Activated naive CD4-positive, alpha-beta T cell treated with anti-CD3 and anti-CD28 coated beads for 36 hours (primary cell): ENCODE measurements at places on chromosomes 16 and 17. TPM values are rescaled to one million over a fixed set of nuclear protein-coding genes. Genes with fewer than 3 reads are reported as not detected.

Gene METTL26
- 122 TPM for total RNA-seq

Gene CDH3
- total RNA-seq: 23.3 TPM

Gene KRT17
- total RNA-seq: not detected

Gene IL4R
- 170 TPM for total RNA-seq

Gene CTF1
- total RNA-seq: 0.21 TPM

Gene ZNF646
- 16.7 TPM for total RNA-seq

Gene KCNG4
- total RNA-seq: not detected

Gene KIFC3
- not detected for total RNA-seq

Gene SPIRE2
- 0.44 TPM for total RNA-seq

DNA sequence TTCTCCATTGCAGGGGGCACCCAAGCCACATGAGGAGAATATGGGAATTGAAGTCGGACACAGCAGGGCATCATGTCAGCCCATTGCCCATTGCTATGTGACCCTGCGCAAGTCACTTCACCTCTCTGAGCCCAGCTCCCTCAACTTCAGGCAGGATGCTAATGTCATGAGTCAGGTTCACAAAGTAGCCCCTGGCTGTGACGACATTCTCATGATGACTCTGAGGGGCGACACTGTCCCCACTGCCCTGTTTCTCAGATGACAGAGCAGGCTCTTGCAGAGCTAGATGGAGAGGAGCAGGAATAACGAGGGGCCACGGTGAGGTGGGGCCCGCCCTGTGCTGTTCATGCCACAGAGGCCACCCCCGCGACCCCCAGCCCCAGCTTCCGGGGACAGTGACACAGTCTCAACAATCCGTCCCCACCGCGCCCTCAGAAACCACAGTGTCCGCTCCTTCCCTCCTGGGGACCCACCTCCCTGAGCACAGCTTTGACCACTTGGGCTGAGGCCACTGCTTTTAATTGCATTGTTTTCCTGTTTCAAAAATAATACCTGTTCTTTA is 13.2 kb upstream of the ZNF469 start:
- H3K36me3 ChIP-seq: no peaks in the 10 kb centered on the region
- no peak for DNase-seq
- no peaks in the 10 kb centered on the region for H3K27me3 ChIP-seq
- H3K27ac ChIP-seq: no peak overlapping the region

DNA sequence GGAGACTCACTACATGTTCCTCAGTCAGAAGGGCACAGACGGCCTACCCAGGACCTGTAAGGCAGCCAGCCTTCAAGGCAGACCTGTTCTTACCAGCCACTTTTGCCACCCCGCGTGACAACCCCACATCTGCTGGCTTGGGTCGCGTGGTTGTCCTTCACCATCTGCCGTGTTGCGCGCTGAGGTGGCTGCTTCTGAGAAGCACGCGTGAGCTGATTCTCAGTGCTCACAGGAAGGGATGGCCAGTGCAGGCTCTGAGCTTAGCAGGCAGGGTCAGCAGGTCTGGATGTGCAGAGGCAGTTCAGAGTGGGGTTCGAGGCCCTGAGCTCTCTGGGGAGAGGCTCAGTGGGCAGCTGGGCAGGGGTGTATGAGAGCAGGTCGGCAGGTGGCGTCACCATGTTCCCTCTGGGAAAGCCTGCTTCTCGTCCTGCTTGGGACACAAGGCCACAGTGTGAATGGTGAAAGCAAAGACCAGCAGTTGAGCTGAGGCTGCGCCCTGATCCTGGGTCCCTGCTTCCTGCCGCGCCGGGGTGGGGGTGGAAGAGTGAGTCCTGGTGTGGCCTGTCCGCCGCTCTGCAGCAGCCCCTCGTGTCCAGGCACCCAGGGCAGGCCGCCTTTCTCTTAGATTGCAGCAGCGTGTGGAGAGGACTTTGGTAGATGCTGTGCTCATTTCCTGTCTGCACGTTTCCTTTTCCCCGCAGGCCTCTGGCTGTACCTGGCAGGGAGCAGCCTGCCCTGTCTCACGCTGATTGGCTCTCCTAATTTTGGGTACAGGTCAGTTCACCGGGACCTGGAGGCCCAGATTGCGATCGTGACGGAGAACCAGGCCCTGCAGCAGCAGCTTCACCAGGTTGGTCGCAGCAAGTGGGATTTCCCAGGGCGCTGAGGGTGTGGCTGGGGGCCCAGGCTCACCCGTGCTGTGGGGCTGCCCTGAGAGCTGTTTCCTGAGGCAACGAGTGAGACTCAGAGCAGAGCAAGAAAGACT is 36.0 kb downstream of the PGS1 start:
- peak overlapping the region; percentile 76 for H3K4me3 ChIP-seq
- H3K27ac ChIP-seq: peak overlapping the region; percentile 86
- H3K27me3 ChIP-seq: no peaks in the 10 kb centered on the region
- peak; percentile 89 for DNase-seq
- H3K4me1 ChIP-seq: peaks cover 82% of the 10 kb centered on the region

DNA sequence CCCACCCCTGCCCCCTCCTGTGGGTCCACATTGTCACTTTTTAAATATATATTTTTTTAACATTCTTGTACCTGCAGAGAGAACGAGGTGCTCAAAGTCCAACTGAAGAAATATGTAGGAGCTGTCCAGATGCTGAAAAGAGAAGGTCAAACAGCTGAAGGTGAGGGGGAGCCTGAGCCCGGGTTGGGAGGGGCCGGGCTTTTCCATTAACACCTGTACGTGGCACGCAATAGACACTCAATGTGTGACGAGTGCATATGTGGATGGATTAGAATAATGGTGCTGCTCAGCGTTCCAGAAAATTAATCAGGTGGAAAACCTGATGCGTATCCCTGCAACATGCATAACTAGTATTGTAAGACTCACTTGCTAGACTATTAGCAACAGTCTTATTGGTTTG is 223.0 kb downstream of the SNX29 start:
- peaks cover 11% of the 10 kb centered on the region for H3K4me1 ChIP-seq
- DNase-seq: no peak
- H3K27me3 ChIP-seq: no peaks in the 10 kb centered on the region
- H3K4me3 ChIP-seq: no peak overlapping the region
- peaks cover 4% of the 10 kb centered on the region for H3K36me3 ChIP-seq

GRCh38 chr17:2821868-2822267 is 25.6 kb downstream of the RAP1GAP2 start:
- H3K27me3 ChIP-seq: peaks cover 2% of the 10 kb centered on the region
- no peak for DNase-seq
- H3K27ac ChIP-seq: no peak overlapping the region

- peak; percentile 41 for DNase-seq
- H3K4me1 ChIP-seq: peaks cover 55% of the 10 kb centered on the region
- H3K27me3 ChIP-seq: no peaks in the 10 kb centered on the region
- H3K4me3 ChIP-seq: peak overlapping the region; percentile 82
These were observed 2.0 kb downstream of the VAMP2 start for GRCh38 chr17:8160741-8161221.

GRCh38 chr17:66466840-66467367 is 164.5 kb downstream of the PRKCA start:
- no peaks in the 10 kb centered on the region for H3K27me3 ChIP-seq
- H3K4me3 ChIP-seq: peak overlapping the region; percentile 45
- H3K27ac ChIP-seq: peak overlapping the region; percentile 90
- peaks cover 2% of the 10 kb centered on the region for H3K36me3 ChIP-seq

DNA sequence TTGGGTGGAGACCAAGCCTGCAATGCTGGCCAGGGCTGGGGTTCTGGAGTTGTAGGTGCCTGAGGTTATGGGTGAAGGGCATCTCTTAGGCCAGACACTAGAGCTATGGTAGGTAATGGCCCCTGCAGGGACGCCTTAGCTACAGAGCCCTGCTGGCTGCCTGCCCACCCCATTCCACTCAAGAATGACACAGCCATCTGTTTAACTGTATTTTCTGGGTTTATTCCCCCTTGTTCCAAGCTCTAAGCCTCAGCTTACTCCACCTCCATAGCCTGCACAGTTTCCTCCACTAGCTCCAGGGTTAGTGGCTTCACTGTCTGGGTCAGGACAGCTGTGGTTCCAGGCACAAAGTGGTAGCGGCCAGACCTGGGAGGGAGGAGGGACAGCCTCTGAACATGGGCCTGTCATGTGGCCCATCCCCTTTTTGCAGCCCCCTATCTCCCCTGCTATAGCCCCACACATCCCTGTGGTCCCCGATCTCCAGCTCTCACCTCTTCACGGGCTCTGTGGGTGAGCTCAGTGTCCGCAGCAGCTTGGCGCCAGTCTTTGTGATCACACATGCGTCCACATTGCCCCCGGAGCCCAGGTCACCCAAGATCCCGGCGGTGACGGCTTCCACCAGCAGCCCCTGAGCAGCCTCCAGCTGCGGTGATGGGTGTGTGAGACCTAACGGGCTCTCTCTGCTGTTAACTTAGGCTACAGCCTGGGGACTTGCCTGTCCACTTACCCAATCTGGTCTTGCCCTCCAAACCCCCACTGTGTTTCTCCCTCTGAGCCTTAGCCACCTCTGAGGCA is 2.1 kb downstream of the PSMB10 start:
- no peak for DNase-seq
- peak overlapping the region; percentile 94 for H3K27ac ChIP-seq
- H3K4me1 ChIP-seq: peaks cover 31% of the 10 kb centered on the region
- H3K4me3 ChIP-seq: peak overlapping the region; percentile 100

DNA sequence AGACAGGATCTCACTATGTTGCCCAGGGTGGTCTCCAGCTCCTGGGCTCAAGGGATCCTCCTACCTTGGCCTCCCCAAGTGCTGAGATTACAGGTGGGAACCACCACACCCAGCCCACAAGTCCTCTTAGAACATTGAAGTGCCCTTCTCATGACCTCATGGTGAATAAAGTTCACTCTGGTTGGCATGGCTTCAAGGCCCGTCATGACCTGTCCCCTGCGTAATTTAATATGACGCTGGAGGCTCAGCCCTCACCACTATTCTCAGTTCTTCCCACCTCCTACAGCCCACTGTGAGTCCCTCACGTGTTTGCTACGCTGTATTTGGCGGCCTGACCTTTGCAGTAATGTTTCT is 1.9 kb downstream of the ENDOV start:
- peaks cover 7% of the 10 kb centered on the region for H3K27me3 ChIP-seq
- H3K36me3 ChIP-seq: peaks cover 1% of the 10 kb centered on the region
- peak overlapping the region; percentile 83 for H3K4me3 ChIP-seq

DNA sequence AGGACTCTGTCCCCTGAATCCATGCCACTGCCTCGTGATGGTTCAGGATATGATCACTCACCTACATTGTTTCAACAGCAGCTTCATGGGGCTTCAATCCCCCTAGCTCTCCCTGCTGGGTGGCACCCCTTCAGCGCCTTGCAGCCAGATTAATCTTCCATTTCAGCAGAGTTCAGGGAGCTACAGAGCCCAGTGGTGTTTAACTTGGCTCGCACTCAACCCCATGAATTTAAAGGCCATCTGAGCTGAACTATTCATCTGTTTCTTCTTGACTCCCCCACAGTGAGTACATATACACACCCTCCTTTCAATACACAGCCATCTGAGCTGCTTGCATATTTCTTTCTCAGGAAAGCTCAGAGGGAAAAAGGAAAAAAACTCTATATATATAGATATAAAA is 202.8 kb upstream of the C16orf82 start:
- DNase-seq: no peak
- peaks cover 3% of the 10 kb centered on the region for H3K36me3 ChIP-seq
- no peaks in the 10 kb centered on the region for H3K4me1 ChIP-seq
- H3K4me3 ChIP-seq: no peak overlapping the region
- no peaks in the 10 kb centered on the region for H3K27me3 ChIP-seq
- H3K27ac ChIP-seq: no peak overlapping the region

DNA sequence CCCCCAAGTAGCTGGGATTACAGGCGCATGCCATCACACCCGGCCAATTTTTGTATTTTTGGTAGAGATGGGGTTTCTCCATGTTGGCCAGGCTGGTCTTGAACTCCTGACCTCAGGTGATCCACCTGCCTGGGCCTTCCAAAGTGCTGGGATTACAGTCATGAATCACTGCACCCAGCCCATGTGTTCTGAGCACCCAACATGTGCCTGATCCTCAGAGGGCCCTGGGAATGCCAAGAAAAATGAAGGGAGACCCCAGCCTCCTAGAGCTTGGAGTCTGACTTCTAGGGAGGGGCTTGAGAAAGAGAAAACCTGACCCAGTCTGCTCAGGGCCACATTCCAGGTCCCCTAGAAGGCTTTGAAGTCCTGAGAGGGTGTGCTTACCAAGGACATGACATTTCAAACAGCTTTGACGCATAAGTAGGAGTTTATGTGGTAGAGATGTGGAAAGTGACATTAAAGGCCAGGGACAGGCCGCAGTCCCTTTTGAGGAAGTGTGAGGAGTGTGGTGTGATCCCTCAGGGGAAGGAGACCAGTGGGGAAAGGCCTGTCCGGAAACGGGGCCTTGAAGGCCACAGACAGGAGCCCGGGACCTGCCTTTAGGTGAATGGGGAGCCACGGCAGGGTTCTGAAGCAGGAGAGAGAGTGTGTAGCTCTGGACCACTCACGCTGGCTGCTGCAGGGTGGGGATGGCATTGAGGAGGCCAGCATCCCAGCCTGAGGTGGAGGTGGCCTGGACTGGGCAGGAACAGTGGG is 1.1 kb upstream of the CCL22 start:
- H3K4me1 ChIP-seq: peaks cover 11% of the 10 kb centered on the region
- H3K27ac ChIP-seq: no peak overlapping the region
- DNase-seq: no peak
- H3K4me3 ChIP-seq: no peak overlapping the region
- no peaks in the 10 kb centered on the region for H3K36me3 ChIP-seq
- H3K27me3 ChIP-seq: no peaks in the 10 kb centered on the region

DNA sequence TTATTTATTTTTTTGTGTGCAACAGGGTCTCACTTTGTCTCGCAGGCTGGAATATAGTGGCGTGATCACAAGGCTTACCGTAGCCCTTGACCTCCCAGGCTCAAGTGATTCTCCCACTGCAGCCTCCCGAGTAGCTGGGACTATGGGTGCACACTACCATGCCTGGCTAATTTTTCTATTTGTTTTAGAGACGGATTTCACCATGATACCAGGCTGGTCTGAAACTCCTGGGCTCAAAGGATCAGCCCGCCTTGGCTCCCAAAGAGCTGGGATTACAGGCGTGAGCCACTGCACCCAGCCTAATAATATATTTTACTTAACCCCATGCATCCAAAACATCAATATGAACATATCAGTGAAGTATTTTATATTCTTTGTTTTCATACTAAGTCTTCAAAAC is 2.0 kb downstream of the CCDC200 start:
- no peak for DNase-seq
- H3K27ac ChIP-seq: no peak overlapping the region
- peaks cover 1% of the 10 kb centered on the region for H3K36me3 ChIP-seq
- H3K27me3 ChIP-seq: no peaks in the 10 kb centered on the region
- H3K4me1 ChIP-seq: peaks cover under 1% of the 10 kb centered on the region
